ENCODE measurements at places on chromosomes 4 and X.

- DNase-seq = no peak
Observed at GRCh38 chr4:88196523-88197185, 38.2 kb upstream of the ABCG2 start.

- DNase-seq = no peak
Observed at GRCh38 chr4:113444386-113444785, 317.2 kb downstream of the CAMK2D start.

GRCh38 chr4:165208221-165208652 is 876 bp downstream of the KLHL2 start:
- no peak for DNase-seq

GRCh38 chr4:37438564-37439279 is 194.2 kb downstream of the NWD2 start:
- DNase-seq = no peak

DNA sequence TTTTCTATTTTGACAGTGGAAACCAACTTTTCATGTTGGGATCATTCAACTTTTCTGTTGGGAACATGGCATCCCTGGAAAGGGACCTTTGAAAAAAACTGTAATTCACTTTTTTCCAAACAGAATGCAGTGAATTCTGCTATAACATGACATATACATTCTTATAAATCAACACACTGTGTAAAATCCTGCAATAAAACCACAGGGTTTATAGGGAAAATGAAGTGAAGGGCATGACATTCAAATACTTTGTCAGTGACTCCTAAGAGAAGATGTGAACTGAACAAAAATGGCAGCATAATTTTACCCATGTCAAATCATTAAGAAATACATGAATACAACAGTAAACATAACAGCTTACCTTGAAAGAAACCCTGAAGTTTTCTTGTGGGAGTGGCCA is 264.5 kb upstream of the ANKRD50 start:
- no peak for DNase-seq

- no peak for DNase-seq
Observed at GRCh38 chr4:100644150-100644549, 126.3 kb upstream of the EMCN start.

GRCh38 chr4:102683881-102684609 is 76.7 kb downstream of the MANBA start:
- no peak for DNase-seq

DNA sequence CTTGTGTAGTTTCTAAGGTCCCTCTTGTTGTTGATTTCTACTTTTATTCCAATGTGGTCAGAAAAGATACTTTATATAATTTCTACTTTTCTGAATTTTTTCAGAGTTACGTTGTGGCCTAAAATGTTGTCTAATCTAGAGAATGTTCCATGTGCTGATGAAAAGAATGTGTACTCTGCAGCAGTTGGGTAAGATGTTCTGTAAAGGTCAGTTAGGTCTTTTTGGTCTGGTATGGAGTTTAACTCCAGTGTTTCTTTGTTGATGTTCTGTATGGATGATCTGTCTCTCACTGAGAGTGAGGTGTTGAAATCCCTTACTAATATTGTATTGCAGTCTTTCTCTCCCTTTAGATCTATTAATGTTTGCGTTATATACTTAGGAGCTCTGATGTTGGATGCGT is 37.0 kb upstream of the GPRIN3 start:
- no peak for DNase-seq

- DNase-seq = no peak
Observed at GRCh38 chrX:151039351-151039750, 56.2 kb downstream of the HMGB3 start.

- DNase-seq = no peak
Observed at GRCh38 chr4:137531168-137531985, 917 bp downstream of the PCDH18 start.

DNA sequence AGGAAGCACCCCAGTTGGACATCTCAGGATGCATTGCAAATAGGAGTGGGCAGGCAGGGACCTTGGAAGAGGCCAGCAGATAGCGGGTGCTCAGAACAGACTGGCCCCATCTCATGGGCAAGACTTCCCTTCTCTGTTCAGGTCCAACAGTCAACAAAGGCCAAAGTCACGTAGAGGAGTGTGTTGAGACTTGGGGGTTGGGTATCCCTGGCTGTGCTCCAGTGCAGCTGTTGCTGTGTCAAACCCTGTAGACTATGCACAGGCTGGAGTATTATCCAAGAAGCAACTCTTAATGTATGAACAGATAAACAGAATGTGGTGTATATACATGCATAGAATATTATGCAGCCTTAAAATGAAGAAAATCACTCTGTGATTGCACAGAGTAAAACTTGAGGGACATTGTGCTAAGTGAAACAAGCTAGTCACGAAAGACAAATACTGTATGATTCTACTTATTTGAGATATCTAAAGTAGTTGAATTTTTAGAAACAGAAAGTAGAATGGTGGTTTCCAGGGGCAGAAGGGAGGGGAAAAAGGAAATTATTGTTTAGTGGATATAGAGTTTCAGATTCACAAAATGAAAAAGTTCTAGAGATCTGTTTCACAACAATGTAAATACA is 192.1 kb upstream of the LCORL start:
- DNase-seq = no peak

GRCh38 chr4:150315691-150316090 is 237.4 kb downstream of the DCLK2 start:
- no peak for DNase-seq

- DNase-seq = no peak
Observed at GRCh38 chr4:8703401-8703696, 110.8 kb downstream of the CPZ start.

- no peak for DNase-seq
Observed at GRCh38 chr4:40931841-40932240, 182.1 kb downstream of the NSUN7 start.

- no peak for DNase-seq
Observed at GRCh38 chr4:176837169-176837895, 44.6 kb upstream of the VEGFC start.

- no peak for DNase-seq
Observed at GRCh38 chr4:103012060-103012459, 7.4 kb downstream of the SLC9B1 start.

GRCh38 chrX:80306007-80306406 is 114.2 kb upstream of the TENT5D start:
- DNase-seq = no peak

DNA sequence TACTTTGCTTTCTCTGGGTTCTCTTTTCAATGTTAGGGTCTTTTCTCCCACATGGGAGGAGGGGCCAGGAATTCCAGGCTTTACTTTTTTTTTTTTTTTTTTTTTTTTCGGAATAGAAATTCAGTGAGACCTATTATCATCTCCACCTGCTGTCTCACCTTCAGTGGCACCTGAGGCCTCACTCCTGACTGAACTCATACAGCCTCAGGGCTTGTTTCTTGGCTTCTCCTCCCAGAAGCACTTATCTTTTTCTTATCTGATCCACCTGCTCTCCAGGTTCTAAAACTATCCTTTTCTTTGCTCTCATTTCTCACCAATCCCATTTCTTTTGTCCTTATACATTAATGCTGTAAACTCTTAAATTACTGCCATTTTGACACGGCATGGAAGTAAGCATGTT is 117.3 kb upstream of the PPP3CA start:
- no peak for DNase-seq

GRCh38 chr4:184282895-184283654 is 65.4 kb upstream of the ENPP6 start:
- no peak for DNase-seq

GRCh38 chrX:17170973-17171372 is 204.0 kb upstream of the NHS start:
- DNase-seq = no peak

- DNase-seq = no peak
Observed at GRCh38 chr4:168449719-168450452, 30.4 kb downstream of the DDX60L start.

DNA sequence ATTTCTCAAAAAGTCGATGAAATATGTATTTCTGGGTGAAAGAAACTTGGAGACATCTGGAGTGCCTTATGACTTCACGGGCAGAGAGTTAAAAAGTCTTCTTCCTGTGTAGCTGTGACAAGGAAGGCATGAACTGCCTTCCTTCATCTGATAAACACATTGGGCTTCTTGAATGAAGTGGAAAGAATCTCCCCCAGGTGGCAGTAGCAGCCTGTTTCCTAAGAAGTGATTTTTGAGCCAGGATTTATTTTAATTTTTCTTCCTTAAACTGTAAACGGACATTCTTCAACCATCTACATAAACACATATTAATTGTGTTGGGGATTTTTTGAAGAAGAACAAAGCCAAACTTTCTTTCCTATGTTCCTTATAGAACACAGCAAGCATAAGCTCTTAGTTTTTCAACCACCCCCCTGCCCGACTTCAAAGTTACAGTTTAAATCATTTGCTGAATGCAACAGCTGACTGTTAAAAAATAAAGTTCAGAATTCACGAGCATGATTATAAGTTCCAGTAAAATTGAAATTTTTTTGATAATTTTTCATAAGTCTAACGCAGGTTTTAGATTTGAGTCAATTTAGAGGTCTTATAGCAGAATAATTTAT is 980 bp upstream of the GIMD1 start:
- DNase-seq = no peak

GRCh38 chr4:137597752-137598430 is 65.6 kb upstream of the PCDH18 start:
- no peak for DNase-seq

DNA sequence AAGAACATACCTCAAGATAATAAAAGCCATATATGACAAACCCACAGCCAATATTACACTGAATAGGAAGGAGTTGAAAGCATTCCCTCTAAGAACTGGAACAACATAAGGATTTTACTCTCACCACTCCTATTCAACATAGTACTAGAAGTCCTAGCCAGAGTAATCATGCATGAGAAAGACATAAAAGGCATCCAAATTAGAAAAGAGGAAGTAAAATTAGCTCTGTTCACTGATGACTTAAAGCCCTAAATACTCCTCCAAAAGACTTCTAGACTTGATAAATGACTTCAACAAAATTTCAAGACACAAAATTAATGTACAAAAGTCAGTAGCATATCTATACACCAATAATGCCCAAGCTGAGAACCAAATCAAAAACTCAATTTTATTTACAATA is 235.7 kb downstream of the NKX6-1 start:
- no peak for DNase-seq

DNA sequence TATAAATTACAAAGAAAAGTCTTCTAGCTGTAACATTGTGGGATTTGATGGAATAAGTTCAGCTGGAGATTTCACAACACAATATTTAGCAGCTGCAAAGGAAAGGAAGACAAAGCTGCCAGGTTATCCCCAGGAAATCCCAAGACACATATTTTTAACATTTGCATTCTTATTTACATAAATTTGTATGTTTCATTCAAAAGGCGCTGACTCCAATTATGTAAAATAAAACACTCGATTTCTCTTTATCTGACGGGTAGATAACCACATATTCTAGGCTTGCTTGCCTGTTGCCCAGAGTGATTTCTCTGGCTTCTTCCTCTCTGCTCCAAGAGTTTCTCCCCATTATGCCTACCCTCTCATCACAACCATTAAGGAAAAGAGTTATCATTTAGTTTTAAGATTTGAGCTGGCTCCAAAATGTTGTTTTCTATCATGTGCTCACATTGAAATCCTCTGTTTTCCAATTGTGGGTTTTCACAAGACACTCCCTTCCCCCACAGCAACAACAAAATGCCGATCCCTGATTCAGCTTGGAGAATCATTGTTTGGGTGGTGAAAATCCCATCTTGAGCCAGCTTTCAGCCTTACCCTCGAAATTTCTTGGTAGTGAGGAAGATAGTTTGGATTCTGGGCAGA is 128.2 kb upstream of the RASGEF1B start:
- DNase-seq = no peak

DNA sequence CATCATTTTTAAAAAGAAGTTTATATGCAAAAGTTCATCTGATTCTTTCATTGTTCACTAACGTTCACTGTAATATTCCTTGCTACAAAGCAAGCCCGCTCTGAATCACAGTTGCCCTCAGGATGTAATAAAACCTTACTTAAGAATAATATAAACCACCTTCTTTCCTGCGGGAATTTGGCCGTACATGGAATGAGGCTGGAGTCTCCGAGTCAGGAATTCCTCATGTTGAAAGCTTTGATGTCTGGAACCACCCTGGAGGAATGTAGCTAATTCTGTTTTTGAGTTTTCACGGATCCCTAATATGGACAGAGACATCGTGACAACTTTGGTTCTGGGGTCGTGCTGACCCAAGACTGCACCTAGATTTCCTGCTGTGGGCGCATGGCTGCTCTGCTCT is 58.5 kb downstream of the CRLF2 start:
- DNase-seq = no peak

DNA sequence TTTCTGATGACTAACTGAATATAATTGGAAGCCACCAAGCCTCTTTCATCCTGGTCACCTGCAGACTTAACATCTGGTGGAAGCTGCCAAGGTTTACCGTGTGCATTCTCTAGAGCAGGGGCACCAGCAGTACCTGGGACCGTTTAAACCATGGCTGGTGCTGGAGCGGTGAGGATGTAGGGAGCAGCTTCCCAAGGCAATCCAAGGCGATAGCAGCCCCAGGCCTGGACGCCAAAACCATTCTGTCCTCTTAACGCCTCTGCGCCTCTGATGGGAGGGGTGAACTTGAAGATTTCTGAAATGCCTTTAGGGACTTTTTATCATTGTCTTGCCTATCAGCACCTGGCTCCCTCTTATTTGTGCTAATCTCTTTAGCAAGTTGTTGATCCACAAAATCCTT is 37.3 kb upstream of the SPANXN2 start:
- no peak for DNase-seq

DNA sequence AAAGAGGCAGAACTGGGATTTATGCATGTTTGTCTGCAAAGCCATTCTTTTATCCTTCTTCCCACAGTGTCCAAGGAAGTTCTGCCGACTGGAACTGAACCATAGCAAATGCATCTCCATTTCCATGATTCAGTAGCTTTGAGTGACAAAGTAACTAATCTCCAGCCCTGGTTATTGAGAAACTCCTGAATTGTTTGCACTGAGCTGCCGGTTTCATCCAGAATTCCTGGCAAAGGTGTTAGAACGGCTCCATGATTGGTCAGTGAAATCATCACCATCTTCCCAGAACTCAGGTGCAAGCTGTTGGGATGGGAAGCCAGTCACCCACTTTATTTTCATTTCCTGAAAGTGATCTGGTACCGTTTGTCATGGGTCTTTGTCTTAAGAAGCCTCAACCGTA is 47.0 kb upstream of the SLC34A2 start:
- no peak for DNase-seq

Data from stimulated activated CD8-positive, alpha-beta memory T cell treated with anti-CD3 and anti-CD28 coated beads, Interleukin-7, amount 100 ng/mL, for 1 hour (primary cell).